ENCODE measurements at places on chromosomes 13 and 19.

DNA sequence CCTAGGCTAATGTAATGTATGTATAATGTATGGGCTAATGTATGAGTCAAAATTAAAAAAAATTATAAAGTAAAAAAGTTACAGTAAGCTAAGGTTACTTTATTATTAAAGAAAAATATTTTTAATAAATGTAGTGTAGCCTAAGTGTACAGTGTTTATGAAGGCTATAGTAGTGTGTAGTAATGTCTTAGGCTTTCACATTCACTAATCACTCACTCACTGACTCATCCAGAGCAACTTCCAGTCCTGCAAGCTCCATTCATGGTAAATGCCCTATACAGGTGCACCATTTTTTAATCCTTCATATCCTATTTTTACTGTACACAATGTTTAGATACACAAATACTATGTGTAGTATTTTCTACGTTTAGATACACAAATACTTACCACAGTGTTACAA, 1.8 kb upstream of the TMEM272 start:
- no peak for DNase-seq

DNA sequence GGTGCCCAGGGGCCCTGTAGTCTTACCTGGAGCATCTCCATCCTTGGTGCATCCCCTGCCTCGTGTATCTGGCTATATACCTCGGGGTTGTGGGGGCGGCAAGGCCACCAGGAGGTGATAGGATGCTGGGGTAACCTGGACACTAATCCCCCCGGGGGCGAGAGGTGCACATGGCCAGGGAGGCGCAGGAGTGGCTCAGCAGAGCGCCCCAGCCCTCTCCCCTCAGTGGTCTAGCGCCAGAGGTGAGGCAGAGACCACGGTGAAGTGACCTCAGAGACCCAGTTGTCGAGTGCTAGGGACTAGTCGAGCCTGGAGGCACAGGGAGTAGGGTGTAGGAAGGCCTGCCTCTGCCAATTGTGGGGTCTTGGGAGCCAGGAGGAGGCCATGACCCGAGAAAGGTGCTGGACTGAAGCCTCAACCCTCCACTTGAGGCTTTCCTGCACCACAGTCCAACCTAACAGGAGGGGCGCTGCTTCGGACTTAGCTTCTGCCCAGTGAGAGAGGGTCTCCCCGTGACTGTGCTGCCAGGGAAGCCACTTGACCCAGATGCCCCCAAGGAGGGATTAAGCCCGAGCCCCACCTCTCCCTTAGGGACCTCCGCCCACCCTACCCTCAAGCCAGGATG, at the start of gene LHB:
TSS of gene LHB (minus strand) at position 51 of the 625 bp plus-strand sequence. CDS start at position 41, 10 bp downstream.
- no peak for DNase-seq

- DNase-seq: no peak
Measured at GRCh38 chr13:77800219-77800618, 102.7 kb downstream of the SLAIN1 start.

GRCh38 chr13:113272701-113273181, 24.3 kb upstream of the LAMP1 start:
- no peak for DNase-seq

- DNase-seq: no peak
Measured at GRCh38 chr19:44050740-44051649, 841 bp upstream of the ZNF223 start.

- no peak for DNase-seq
Measured at GRCh38 chr13:63463782-63464610, 2048.3 kb upstream of the PCDH20 start.

All from esophagus squamous epithelium (tissue), 5 donors.